ENCODE measurements at places on chromosomes 1 and 21.

DNA sequence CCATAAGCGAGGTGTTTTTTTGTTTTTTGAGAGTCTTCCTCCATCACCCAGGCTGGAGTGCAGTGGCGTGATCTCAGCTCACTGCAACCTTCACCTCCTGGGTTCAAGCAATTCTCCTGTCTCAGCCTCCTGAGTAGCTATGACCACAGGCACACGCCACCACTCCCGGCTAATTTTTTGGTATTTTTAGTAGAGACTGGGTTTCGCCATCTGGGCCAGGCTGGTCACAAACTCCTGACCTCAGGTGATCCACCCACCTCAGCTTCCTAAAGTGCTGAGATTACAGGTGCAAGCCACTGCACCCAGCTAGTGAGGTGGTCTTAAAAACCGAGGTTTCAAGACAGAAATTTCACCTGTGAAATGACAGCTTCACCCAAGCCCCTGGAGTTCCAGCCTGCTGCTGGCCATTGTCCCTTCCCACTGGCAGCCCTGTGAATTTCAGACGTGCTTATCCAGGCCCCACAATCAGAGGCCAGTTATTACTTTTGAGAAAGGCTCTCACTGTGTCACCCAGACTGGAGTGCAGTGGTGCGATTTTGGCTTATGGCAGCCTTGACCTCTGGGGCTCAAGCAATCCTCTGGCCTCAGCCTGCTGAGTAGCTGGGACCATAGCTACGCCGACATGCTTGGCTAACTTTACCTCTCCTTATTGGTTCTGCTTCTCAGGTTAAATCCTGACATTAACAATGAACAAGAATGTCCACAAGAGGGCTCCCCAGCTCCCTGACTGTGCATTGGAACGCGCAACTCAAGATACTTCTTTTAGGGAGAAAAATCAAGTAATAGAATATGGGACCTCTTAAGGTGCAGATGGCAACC is 19.4 kb downstream of the ENO1 start:
- peak; percentile 15 for DNase-seq

GRCh38 chr21:35350965-35351364 is 301.9 kb upstream of the RUNX1 start:
- no peak for DNase-seq

- no peak for DNase-seq
Observed at GRCh38 chr1:244047621-244048255, 3.3 kb upstream of the ZBTB18 start.

GRCh38 chr1:162621256-162621655 is 11.0 kb upstream of the DDR2 start:
- no peak for DNase-seq

GRCh38 chr1:156165083-156165482 is 11.7 kb downstream of the SEMA4A start:
- DNase-seq: no peak

Data from COR-L47 (cell line).